ENCODE measurements at places on chromosomes 2 and 18.

DNA sequence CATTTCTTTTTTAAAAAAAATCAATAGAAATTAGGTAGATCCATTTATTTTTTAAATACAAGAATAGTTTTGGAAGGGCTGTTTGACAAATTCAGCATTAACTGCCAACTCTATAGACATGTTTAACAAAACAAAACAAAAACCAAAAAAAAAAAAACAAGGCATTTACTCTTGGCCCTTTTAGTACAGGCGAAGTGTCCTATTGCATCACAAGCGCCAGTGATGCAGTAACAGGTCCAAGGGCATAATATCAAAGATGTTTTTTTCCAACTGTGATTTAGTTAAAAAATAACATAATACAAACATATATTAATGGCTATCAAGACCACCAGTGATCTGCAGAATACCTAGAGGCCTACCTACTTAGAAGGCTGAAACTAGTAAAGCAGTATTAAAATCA lies 55.3 kb downstream of the XDH start:
- no peak for DNase-seq

GRCh38 chr2:217231212-217231611 lies 371.3 kb upstream of the TNP1 start:
- DNase-seq, result no peak

- DNase-seq, result peak; percentile 64
These were observed 47.8 kb upstream of the MGAT5 start for GRCh38 chr2:134206031-134206430.

- no peak for DNase-seq
These were observed 510.1 kb downstream of the EIPR1 start for GRCh38 chr2:2867397-2867979.

DNA sequence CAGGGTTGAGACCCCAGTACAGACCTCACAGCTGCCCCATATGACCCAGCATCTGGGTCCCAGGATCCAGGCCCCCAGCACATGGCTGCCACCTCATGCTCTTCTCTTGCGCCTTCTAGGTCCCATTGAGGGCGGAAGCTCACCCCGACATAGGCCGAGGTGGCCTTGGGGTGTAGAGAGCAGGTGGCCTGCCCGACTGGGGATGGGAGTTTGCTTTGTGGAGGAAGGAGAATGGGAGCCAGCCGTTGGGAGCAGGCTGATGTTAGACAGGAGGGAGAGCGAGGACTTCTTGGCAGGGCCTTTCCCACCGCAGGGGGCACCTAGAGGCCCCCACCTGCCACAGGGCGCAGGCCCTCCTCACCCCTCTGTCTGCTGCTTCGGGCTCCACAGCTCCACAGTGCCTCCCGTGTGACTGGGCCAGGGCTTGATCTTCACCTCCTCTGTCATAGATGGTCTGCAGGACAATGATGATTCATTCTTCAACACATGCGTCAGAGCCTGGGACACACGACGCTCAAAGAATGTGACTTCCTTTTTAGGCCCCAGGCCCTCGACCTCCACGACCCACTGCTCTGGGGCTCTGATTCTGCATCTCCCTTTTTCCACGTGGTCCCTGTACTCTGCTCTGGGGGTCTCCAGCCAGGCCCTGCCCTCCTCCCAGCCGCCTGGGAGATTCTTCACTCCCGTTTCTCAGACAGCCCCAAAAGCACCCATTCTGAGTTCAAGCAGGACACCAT lies 86.6 kb upstream of the ODC1 start:
- DNase-seq, result no peak

GRCh38 chr2:144663207-144663606 lies 143.3 kb upstream of the ZEB2 start:
- DNase-seq, result peak; percentile 53

- DNase-seq, result no peak
These were observed 149.1 kb downstream of the SLC8A1 start for GRCh38 chr2:40302751-40303325.

GRCh38 chr2:143530758-143531157 lies 401.5 kb downstream of the ARHGAP15 start:
- DNase-seq, result no peak

GRCh38 chr2:54936766-54937165 lies 113.5 kb downstream of the RTN4 start:
- DNase-seq, result no peak

- no peak for DNase-seq
These were observed 17.9 kb upstream of the NPAS2 start for GRCh38 chr2:100802066-100802465.

DNA sequence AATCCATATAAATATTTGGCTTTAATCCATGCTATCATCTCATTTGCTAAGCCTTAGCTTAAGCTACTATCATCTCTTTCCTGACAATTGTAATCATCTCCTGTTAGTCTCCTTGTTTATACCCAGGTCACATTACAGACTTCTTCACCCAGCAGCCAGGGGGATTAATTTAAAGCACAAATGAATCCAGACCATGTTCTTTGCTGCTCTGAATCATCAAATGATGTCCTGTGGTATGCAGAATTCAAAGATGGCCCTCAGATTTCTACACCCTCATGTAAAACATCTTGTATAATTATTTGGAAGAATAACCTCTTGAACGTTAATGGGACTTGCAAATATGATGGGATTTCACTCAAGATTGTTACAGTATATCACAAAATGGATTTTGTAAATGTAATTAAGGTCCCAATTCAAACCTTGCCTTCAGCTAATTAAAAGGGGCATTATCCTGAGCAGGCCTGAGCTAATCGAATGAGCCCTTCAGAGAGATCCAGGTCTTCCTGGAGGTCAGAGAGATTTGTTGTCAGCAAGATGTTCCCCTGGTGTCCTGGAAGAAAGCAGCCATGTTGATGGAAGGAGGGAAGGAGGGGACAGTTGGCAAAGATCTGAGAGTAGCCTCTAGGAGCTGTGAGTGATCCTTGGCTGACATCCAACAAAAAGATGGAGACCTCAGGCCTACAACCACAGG lies 241.1 kb upstream of the MMADHC start:
- DNase-seq, result no peak

- no peak for DNase-seq
These were observed 1.4 kb downstream of the DNAJC10 start for GRCh38 chr2:182717416-182717815.

GRCh38 chr2:135773319-135773718 lies 31.7 kb downstream of the UBXN4 start:
- no peak for DNase-seq

DNA sequence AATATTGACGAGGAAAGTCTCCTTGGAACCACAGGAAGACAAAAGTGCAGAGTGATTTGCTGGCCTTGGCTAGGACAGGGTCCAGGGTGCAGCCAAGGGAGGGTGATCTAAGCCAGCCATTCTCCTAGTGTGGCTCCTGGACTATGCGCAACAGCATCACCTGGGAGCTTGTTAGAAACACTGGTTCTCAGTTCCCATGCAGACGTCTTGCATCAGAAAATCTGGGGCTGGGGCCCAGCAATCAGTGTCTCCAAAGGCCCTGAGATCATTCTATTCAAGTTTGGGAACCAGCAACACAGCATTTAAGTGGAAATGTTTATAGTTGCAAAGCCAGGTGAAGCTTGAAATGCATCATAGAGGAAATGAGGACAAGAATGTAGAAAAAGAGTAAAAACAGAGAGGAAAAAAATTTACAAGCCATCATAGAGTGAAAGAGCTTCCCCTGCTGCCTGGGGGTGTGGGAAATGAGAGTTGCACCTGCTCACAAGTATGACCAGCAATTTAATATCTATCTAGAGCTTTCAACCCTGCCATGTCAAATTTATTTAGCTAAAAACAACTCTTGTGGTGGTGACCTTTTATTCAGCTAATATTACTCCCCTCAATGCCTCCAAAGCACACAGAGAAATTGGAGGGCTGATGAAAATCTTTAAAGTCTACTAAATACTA lies 54.4 kb upstream of the SEC11C start:
- no peak for DNase-seq

GRCh38 chr2:67048314-67048713 lies 348.8 kb upstream of the ETAA1 start:
- DNase-seq, result no peak

GRCh38 chr18:23274638-23275482 lies 139.6 kb downstream of the CABLES1 start:
- DNase-seq, result no peak

DNA sequence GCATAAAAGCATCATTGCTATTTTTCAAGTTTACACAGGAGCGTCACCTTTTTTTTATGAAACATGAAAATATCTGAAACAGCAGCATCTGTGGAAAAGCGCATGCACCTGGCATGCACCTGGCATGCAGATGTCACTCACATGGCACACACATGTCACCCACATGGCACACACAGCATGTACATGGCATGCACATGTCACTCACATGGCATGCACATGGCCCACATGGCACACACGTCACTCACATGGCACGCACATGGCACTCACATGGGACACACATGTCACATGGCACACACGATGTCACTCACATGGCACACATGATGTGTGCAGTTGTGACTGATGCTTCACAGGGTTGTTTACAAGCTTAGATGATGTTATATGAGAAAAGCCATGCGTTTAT lies 188.0 kb downstream of the ZNF407 start:
- DNase-seq, result no peak

DNA sequence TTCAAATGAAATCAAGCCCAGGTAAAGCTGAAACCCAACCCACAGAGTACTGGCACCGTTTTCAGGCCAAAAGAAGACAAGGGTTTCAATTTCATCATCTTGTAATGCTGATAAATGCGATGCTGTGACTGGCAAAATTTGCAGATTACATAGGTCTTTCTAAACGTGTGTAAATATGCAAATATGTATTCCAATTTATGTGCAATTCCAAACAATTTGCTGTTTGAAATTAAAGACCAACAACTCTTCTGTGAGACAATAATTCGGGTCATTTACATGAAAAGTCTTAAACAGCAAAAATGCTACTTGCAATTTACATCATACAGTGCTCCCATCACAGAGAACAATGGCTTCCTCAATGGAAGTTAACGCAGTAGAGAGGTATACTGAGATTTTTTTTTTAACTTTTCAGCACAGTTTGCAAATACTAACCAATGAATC lies 2.8 kb upstream of the ZNF532 start:
- peak; percentile 61 for DNase-seq

GRCh38 chr18:1585881-1586488 lies 681.3 kb downstream of the ADCYAP1 start:
- DNase-seq, result peak; percentile 59

DNA sequence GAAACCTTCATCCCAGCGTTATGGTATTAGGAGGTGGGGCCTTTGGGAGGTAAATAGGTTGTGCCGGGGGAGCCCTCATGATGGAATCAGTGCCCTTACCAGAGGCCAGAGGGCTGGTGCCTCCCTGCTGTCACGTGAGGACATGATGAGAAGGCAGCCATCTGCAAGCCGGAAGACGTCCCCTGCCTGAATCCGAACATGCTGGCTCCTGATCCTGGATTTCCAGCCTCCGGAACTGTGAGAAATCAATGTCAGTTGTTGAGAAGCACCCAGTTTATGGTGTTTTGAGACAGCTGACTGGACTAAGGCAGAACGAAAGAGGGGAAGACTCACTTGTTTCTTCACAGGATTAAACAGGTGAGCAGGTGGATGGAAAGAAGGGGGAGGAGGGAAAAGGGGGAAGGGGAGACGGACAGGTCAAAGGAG lies 13.0 kb upstream of the KLF11 start:
- DNase-seq, result no peak

DNA sequence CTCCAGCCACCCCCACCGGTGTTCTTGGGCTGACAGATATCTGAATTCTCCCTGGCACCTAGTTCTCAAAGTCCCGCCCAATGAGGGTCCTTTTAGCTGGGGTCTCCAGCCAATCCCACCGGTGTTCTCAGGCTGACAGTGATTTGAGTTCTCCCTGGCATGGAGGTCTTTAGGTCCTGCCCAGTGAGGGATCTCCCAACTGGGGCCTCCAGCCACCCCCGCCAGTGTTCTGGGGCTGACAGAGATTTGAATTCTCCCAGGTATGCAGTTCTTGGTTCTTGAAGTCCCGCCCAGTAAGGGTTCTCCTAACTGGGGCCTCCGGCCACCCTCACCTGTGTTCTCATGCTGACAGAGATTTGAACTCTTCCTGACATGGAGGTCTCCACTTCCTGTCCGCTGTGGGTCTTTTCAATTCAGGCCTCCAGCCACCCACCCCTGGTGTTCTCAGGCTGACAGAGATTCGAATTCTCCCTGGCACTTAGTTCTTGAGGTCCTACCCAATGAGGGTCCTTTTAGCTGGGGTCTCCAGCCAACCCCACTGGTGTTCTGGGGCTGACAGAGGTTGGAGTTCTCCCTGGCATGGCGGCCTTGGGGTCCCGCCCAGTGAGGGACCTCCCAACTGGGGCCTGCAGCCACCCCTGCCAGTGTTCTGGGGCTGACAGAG lies 154.6 kb downstream of the ANKRD36 start:
- peak; percentile 0 for DNase-seq

DNA sequence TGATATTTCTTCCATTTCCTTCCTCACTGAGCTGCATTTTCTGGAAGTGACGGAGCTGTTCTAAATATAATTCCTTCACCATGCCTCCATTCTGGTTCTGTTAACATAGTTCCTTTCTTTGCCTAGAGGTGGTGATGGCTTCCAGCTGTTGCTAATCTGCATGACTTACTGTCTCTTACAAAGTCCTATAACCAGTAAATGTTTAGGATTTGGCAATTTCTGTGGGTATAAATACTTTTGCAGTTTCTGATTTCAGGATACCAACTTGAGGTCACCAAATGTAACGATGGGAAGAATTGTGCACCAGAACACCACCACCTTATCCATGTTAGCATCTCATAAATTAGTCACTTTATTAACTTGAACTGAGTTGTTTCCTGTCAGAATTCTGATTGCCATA lies 101.7 kb upstream of the FN1 start:
- DNase-seq, result no peak

DNA sequence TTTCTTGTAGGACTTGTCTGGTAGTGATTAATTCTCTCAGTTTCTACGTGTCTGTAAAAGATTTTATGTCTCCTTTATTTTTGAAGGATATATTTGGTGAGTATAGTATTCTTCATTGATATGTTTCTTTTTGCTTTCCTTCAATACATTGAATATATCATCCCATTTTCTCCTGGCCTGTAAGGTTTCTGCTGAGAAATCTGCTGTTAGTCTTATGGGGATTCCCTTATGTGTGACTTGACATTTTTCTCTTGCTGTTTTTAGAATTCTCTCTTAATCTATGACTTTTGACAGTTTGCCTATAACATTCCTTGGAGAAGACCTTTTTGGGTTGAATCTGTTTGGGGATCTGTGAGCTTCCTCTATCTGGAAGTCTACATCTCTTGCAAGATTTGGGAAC lies 281.0 kb upstream of the MEIS1 start:
- DNase-seq, result no peak

DNA sequence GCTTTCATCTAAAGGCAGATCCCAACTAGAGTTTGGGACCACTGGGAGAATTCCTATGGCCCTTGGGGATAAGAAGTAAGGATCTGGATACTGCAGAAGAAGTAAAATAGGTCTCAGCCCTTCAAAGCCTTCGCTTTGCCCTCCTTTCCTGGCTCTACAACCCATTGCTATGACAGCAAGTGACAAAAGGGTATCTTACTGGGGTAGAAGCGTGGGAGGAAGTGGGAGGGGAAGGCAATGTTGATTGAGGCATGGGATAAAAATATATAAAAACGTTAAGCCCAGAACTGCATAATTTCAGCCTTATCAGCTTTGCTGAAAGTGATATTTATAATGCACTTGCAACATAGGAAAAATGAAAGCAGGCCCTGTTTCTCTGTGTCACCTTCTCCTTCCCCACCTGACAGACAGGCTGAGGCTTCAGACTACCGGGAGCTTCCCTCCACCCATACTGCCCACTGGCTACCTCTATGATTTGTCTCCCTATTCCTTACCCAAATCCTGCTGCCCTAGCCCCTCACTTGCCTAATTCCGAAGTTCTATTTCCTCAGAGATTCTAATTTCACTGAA lies 14.9 kb upstream of the SOS1 start:
- no peak for DNase-seq

Measured in pons (tissue), 1 donor.